ENCODE measurements at places on chromosomes 16 and 17. TPM values are rescaled to one million over a fixed set of nuclear protein-coding genes. Genes with fewer than 3 reads are reported as not detected.
A peak's percentile ranks its signal among the peaks of the same experiment; 100 is the strongest.

The MT1E gene
- 8.7 TPM for total RNA-seq

The EIF3CL gene
- total RNA-seq = 23.8 TPM

The DNAI2 gene
- total RNA-seq = 4.2 TPM

The APOH gene
- total RNA-seq = not detected

DNA sequence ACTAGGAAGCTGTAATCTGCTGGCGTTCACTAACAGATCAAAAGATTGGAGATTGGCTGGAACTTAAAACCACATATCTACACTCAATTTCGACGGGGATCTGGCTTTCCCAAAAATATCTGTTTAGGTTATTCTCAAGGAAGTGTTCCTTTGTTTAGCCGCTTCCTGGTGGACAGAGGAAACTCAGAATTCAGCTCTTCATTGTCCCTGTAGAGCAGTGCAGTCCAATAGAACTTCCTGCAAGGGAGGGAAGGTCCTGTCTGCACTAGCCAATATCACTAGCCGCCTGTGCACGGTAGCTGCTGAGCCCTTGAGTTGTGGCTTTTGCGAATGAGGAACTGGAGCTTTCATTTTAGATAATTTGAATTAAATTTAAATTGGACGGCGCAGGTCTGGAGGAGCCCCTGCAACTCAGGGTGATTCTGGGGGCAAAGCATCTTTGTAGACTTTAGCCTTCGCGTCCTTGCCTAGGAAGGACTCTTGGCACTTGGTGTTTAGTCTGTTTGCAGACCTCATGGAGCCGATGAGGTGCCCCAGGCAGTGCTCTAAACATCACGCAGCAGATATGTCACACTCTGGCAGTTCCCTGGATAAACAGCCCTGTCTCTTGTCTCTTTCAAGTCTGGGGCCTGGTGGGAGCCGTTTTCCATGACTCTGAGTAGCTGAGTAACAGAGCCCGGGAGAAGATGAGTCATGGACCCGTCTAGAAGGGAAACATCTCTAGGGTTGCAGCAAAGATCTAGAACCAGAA is 122.2 kb downstream of the CCDC182 start:
- no peak for DNase-seq
- no peaks in the 10 kb centered on the region for H3K27me3 ChIP-seq
- peaks cover 6% of the 10 kb centered on the region for H3K36me3 ChIP-seq
- peak overlapping the region; percentile 36 for H3K4me3 ChIP-seq

- DNase-seq = no peak
- no peaks in the 10 kb centered on the region for H3K27me3 ChIP-seq
- H3K4me3 ChIP-seq = peak overlapping the region; percentile 72
- peaks cover 42% of the 10 kb centered on the region for H3K4me1 ChIP-seq
Observed at GRCh38 chr16:21950782-21951521, 2.2 kb upstream of the UQCRC2 start.

- no peaks in the 10 kb centered on the region for H3K4me1 ChIP-seq
- no peaks in the 10 kb centered on the region for H3K36me3 ChIP-seq
- no peaks in the 10 kb centered on the region for H3K27me3 ChIP-seq
- no peak overlapping the region for H3K27ac ChIP-seq
- no peak overlapping the region for H3K4me3 ChIP-seq
- DNase-seq = no peak
Observed at GRCh38 chr16:65658787-65659220, 536.9 kb upstream of the CDH11 start.

- H3K27ac ChIP-seq = peak overlapping the region; percentile 6
- H3K4me1 ChIP-seq = peaks cover 22% of the 10 kb centered on the region
- H3K36me3 ChIP-seq = peaks cover 2% of the 10 kb centered on the region
- no peak for DNase-seq
- H3K4me3 ChIP-seq = peak overlapping the region; percentile 78
Observed at GRCh38 chr16:28212532-28212873, 738 bp upstream of the XPO6 start.

- peaks cover 3% of the 10 kb centered on the region for H3K4me1 ChIP-seq
- DNase-seq = no peak
- peaks cover 4% of the 10 kb centered on the region for H3K36me3 ChIP-seq
- H3K4me3 ChIP-seq = no peak overlapping the region
- H3K27me3 ChIP-seq = peaks cover 12% of the 10 kb centered on the region
- H3K27ac ChIP-seq = no peak overlapping the region
Observed at GRCh38 chr17:9192010-9192409, 170.7 kb downstream of the NTN1 start.

DNA sequence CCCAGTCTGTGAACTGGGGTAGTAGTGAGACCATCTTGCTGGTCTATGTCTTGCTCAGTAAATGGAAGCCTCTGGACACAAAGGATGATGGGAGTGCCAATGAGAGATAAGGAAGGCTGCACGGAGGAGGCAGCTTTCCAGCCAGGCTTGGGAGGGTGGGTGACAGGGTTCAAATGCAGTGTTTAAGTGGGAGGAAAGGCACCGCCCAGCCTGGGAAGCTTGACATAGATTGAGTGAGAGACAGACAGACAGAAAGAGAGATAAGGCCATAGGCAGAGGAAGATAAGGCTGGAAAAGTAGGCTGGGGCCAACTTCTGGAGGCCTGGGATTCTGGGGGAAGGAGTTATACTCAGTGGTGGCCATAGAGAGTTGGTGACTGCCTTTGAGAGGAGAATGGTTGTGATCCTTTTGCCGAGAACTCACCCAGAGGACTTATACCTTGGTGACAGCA is 7.2 kb upstream of the COL1A1 start:
- peaks cover 76% of the 10 kb centered on the region for H3K27me3 ChIP-seq
- H3K4me3 ChIP-seq = no peak overlapping the region
- H3K36me3 ChIP-seq = peaks cover 17% of the 10 kb centered on the region
- no peak overlapping the region for H3K27ac ChIP-seq
- DNase-seq = no peak
